ENCODE measurements at places on chromosomes 2 and 18.

DNA sequence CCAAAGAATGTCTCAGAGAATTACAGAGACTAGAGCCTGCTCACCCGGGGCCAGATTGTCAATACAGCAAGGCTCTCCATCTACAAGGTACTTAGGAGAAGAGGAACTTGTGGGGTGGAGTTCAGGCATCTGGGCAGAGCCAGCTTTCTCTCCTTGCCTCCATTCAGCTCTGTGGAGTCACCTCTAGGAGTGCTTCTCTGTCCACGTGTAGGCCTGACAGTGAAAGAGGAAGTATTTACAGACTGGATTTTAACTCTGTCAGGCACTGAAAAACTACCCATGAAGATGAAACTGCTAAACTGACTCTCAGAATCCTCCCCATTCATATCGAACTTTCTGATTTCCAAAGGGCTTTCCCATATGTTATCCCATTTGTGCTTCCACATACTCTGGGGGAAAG, 315.6 kb downstream of the SETBP1 start:
- DNase-seq = no peak

GRCh38 chr2:74347742-74348141, 4.5 kb upstream of the SLC4A5 start:
- DNase-seq = no peak

DNA sequence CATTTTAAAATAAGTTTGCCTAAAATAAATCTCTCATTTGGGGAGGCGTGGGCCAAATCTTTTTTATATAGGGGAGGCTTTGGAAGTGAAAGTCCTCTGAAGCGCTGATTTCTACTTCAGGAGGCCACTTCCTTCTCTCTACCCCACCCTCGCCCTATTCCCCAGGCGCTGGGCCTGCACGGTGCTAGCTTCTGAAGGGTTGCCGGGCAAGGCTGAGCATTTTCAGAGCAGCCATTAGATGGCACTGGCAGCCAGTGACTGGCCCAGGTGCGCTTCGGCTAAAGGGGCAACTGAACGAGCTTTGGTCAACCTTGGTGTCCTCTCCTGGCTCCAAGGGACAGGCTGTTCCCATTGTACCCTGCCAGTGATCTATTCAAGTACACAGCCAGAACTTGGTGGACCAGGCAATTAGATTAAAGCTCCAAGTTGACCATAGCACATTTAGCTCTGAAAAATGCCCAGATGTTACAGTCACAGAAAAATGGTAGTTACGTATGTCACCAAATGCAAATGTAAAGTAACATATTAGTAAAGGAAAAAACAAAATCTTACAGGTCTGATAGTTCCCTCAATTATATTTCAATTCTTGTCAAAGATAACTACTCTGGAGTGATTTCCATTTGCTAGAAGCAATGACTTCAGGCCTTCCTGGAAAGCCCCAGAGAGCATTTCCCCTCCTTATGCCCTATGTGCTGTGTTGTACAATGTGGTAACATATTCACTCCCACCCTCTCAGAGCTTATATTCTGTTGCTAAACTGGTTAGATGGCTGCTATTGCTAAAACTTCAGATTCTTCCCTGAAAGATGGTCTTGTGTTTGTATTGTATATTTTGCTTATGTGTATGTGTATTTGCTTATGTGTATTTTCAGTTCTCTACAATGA, 2.1 kb downstream of the POMC start:
- DNase-seq = peak; percentile 46

DNA sequence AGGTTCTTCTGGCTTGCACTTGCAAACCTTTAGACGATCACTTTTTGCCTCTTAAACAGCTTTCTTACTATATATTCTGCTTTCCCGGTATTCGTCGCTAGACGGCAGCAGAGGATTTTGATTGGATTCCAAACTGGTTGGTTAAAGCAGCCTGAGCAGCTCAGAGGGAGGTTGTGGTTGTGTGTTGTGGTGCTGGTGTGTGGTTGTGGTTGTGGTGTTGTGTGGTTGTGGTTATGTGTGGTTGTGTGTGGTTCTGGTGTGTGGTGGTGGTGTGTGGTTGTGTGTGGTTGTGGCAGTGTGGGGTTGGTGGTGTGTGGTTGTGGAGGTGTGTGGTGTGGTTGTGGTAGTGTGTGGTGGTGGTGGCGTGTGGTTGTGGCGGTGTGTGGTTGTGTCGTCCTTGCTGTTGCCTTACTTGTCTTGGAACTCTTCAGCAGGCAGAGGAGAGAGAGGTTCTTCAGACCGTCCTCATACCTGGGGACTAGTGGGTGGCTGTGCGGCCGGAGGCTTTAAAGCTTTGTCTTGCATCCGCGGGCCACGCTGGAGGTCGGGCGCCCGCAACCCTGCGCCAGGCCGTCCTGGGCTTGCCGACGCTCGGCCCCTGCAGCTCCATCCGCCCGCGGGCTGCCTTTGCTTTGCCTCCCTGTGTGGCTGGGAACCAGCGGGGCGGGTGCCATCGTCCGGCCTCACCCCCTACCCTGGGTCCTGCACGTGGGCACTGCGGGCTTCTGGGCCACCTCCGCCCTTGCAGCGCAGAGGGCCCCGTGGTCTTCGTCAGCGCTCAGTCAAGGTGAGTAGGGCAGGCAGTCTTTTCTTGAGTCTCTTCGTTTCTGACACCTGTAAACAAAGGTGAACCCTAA, 190.8 kb downstream of the ARHGAP28 start:
- DNase-seq = peak; percentile 53

- DNase-seq = no peak
Measured at GRCh38 chr2:233413046-233413445, 58.8 kb downstream of the DGKD start.

DNA sequence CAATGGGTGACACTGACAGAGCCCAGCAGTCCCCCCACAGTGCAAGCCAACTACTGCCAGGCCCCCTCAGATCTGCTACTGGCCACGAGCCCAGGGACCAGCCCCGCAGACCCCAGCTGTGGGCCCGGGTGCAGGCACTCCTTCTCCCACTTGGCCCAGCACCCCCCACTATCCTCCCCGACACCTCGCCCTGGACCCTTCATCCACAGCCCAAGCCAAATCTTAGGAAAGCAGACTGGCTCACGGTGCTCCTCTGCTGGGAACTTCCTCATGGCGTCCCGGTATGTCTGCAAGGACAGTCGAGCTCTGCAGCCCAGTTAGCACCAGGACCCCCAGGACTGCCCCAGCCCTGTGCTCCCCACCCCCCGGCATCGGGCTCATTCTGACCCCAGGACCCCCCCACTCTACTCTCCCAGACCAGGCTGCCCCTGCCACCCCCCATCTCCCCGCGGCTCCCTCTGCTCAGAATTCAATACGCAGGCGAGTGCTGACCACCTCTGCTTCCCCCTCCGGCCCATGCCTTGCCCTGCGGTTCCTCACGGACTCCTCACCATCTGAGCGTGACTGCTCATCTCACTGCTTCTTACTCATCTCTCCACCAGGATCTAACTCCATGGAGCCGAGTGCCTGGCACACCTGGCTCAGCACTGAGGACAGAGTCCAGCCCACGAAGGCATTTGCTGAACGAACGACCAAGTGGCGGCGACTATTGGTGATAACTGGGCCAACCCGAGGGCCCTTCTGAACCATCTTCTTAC, 85.7 kb downstream of the PXDN start:
- no peak for DNase-seq

- DNase-seq = no peak
Measured at GRCh38 chr18:13610555-13611141, 115.7 kb downstream of the FAM210A start.

DNA sequence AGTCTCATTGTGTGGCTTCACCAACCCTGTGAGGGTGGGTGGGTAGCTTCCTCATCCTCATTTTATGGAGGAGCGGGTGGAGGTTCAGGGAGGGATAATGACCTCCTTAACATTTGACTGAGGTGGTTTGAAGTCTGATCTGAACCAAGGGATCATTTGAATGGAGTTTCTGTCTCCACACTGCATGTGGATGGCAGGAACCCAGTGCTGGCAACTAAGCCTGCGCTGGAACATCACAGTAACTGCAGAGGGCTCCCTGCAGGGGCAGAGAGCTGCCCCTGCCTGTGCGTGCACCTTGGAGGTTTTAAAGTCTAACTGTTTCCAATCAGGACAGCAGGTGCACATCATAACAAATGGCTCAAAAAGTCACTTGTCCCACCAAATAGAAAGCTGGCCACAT, 3.3 kb downstream of the AGAP1 start:
- no peak for DNase-seq

DNA sequence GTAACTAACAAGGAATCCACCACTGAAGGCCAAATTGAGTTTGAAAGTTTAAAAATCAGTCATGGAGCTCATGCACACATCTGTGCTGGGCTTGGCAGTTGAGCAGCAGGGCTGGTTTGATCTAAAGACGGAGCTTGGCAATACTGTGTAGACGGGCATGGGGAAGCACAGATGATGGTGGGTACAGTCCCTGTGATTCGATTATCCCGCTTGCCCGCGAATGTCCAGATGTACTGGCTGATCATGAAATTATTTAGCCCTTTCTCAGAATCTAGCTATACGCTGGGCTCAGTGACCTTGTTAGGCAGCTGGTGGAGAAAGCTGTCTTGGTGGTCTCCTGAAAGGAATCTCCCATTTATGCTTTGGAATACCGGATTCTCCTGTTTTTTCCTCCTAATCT, 74.8 kb upstream of the SOX11 start:
- DNase-seq = no peak

DNA sequence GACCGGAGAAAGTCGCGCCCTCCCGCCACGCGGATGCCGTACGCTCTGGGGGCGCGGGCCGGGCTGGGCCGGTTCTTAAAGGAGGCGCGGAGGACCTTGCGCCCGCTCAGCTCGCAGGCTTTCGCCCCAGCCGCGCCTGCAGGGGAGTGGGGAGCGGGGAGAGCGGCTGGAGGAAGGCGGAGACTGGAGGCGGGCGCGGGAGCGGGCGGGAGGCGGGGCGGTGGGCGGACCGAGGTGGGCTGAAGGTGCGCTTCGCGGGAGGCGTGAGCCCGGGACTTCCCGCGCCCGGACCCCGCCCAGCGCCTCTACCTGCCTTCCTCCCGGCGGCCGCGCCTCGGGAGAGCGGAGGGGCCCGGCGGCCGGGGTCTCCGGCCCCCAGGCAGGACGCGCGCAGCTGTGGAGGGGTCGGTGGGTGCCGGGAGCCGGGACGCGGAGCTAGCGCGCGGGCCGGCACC, at the start of gene ADRA2B:
TSS of gene ADRA2B (minus strand) at position 148 of the 455 bp plus-strand sequence. CDS start 422 bp downstream, outside the sequence.
- no peak for DNase-seq

GRCh38 chr2:172293952-172294351, 133.4 kb upstream of the ITGA6 start:
- DNase-seq = no peak

DNA sequence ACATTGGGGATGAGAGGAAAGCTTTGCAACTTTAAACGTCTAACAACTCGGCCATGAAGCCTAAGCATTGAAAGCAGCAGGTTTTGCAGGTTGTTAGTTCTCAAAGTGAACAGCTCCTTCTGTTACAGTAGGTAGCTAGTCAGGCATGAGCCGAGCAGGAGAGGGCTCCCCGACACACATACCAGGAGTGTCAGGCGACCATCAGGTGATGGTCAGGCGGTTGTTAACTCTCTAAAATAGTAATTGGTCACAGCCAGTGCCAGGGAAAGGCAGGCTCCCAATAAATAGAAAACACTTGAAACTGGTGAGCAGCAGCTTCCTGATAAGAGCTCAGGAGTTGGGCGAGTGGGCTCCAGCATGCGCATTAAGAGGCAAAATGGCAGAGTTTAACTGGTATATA, 53.5 kb upstream of the DAPL1 start:
- DNase-seq = no peak

DNA sequence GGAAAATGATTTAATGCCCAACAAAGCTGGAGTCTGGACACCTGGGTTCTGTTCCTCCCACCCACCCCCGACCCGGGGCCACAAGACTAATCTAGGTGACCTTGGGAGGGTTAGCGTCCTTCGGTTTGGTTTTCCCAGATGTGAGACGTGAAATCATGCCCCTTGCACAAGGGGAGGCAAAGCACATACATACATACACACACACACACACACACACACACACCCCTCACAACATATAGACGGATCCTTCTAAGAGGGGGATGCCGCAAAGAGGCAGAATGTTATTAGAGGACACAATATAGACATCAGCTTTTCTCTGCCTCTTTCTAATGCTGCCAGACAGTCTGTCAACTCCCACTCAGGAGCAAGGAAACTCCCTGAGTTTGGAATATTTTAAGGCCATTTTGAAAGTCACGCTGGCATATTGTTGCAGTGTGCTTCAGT, 616 bp upstream of the RBMS1 start:
- DNase-seq = no peak

GRCh38 chr2:216553093-216553478, 54.4 kb downstream of the RPL37A start:
- DNase-seq = no peak

DNA sequence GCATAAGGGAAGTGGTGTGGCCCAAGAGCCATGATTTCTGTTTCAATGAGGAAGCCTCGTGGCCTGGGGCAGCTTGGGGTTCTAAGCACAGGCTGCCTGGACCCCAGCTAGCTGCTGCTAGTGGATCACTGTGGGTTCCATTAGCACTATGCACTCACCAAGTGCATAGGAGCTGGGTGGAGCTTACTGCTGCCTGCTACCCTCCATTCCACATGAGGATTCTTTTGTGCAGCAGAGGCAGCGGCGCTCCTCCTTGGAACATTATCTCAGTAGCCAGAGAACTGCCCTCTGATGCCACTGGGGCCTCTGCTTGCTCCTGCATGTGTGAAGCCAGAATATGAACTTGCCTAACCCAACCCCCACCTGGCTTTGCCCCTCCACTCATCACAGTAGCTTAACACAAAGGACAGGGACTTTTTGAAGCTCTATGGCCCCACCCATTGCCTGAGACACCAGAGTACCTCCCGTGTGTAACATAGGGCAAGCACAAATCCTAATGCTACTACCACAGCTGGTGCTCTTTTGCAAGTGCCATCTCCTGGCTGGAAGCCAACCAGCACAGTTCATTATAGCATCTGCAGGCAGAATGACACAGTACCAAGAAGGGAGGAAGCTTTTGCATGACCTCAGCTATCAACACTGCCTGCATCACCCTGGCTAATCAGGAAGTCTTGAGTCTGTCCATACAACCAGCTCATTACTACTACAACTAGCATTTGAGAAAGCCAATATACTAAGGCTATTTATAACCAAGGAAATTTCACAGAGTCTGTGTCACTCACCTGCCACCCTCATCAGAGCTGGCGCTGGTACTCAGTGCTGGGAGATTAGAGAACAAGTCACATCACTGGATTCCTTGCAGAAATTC, 297.0 kb upstream of the GULP1 start:
- DNase-seq = peak; percentile 7

DNA sequence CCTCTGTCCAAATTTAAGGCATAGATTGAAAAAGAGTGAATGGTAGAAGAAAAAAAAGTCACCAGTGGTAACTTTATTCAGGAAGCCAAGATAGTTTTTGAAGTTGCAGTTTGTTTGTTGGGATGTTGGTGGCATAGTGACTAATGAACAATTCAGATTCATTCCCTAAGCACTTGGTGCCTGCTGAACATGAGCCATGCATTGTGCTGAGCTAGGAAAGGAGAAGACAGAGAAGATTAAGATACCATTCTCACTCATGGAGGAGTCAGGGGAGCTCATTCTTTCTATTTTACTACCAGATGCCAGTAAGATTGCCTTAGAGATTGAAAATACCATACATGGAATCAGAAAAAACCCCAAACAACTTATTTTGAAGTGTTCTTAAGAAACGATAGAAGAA, 25.1 kb downstream of the MEIS1 start:
- no peak for DNase-seq

Measured in NCI-H1092 treated with DMSO at 0.1 percent for 48 hours (cell line).